ENCODE measurements at places on chromosomes 3 and 15.

- DNase-seq, result no peak
Measured at GRCh38 chr15:88865498-88866099, 29.7 kb downstream of the HAPLN3 start.

DNA sequence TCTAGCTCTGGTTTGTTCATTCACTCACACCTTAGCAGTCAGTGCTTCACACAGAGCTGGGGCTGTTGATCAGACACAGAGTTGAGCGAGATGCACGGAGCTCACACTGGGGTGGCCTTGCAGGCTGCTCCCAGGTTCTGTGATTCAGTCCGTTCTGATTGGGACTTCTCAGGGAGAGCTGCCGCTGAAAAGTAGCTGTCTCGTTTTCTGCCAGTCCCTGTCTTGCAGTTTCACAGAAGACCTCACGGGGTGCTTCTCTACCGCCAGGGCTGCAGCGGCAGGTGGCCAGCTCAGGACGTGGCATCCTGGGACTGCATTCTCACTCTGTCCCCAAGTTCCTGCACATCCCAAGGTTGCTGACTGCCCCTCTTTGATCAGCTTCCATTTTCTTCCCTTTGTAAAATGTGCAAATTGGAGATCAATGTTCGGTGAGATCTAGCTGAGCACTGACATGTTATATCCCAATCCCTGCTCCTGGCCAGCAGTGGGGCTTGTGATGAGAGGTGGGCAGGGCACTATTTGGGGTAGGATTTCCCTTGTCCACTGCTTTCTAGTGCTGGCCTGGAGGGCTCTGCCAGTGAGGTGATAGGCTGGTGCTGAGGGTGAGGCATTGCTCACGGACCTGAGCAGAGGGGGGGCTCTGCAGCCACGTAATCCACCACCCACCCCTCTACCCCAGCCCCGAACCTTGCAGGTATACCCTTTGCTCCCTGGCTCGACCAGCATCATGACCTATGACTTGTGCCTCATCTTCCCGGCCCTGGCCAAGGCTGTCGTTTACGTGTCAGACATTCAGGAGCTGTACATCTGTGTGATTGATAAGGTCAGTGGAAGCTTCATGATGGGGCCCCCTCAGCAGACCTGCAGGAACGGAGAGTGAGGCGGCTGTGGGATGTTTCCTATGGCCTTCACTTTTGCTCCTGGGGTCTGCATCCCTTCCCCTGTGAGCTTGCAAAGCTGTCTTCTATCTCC lies 5.3 kb upstream of the TXNRD3 start:
- DNase-seq, result no peak

GRCh38 chr3:189985948-189986347 lies 134.7 kb downstream of the P3H2 start:
- no peak for DNase-seq

GRCh38 chr3:908839-909238 lies 184.0 kb upstream of the CNTN6 start:
- DNase-seq, result no peak

GRCh38 chr3:65703820-65704219 lies 334.9 kb downstream of the MAGI1 start:
- no peak for DNase-seq

- no peak for DNase-seq
Measured at GRCh38 chr3:73597476-73597875, 27.3 kb downstream of the PDZRN3 start.

DNA sequence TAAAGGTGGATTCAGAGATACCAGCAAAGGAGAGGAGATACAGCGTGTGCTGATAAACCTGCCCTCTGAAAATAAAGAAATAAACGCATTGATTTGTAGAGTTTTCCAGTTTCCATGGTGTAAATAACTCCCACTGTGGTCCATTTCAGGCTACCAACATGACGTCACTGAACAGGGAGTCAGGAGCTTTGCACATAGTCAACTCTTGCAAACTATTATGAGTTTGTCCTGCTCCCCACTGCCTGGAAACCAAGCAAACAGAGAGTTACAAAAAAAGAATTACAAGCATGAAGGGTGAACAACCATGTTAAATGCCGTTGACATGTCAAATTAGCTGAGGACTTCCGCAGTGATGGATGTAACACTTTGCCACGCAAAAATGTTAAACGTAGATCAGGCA lies 70.4 kb upstream of the GATA2 start:
- DNase-seq, result no peak

GRCh38 chr3:67593761-67594234 lies 60.6 kb downstream of the SUCLG2 start:
- DNase-seq, result no peak

DNA sequence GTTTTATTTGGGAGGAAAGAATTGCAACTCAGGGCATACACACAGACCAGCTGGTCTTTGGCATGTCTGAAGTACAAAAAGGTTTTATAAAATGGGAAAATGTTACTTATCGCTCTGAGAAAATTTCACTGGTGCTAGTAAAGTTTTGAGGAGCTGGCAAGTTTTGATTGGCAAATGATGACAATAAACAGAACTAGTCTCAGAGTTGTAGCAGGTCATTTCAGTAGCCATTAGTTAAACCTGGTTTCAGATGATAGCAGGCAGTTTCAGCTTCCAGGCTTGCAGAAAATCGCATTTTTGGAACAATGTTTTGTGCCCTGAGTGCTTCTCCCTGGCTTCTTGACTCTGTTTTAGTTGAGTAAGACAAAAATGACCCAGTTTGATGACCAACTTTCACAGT lies 10.7 kb downstream of the B2M start:
- no peak for DNase-seq

GRCh38 chr3:182124187-182124586 lies 412.5 kb downstream of the SOX2 start:
- DNase-seq, result no peak

DNA sequence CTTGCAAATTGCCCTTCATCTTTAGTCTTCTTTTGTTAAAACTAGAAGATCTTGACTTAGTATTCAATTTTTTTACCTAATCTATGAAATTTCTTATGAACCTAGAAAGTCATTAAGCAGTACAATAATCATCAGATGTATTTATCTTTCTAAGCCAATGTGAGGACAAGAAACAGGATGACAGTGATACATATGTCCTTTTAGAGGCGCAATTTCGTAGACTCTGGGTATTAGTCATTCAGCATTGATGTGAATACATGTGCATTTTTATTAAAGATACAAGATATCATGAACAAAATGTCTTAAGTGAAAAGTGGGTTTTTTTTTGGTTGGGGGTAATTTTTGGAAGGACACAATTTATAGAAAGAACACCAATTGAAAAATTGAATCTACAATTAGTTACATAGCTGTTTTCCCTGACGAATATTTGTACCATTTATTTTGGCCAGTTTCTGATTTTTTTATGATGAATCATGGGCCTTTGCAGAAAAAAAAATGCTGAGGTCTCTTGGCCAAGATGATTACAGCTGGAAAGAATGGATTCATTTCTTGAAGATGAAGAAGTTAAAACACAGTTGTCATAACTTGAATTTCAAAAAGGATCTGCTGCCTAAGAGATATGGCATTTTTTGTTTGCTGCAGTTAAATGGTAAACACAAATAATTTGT lies 48.9 kb upstream of the AGTR1 start:
- DNase-seq, result no peak

- no peak for DNase-seq
Measured at GRCh38 chr15:96505014-96505413, 174.5 kb downstream of the NR2F2 start.

DNA sequence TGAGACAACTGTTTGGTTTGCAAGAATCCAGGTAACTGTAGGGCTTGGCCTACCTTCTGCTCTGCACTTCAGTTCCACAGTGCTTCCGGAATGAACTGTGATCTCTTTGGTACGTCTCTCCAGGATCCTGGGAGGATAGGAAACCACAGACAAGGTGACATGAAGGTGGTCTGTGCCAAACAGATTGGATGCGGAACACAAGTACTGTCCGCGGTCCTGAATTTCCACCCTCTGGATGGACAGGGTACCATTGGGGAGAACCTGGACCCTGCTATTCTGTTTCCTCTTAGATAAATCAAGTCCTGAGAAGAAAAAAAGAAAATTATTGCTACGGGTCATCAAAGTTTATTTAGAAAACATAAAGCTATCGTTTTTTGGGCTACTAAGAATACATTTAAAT lies 17.3 kb downstream of the IGSF10 start:
- DNase-seq, result no peak

DNA sequence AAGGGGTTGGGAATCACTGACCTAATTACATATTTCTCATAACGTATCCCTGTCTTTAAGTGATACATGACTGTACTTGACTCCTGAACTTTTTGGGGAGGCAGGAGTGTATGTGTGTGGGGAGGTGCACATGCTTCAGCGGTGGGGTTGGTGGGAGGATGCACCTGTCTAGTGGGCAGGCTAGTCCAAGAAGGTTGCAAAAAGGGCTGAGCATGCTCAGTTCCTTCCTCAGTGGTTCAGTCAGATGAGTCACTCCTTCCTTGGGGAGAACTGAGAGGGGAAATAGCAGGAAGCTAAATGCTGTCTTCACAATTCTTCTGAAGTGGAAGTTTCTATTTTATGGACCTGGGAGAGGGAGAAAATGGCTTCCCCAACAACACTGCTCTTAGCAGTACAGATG lies 24.6 kb upstream of the AP4E1 start:
- DNase-seq, result no peak

GRCh38 chr3:133835418-133835743 lies 29.8 kb downstream of the SRPRB start:
- DNase-seq, result no peak

DNA sequence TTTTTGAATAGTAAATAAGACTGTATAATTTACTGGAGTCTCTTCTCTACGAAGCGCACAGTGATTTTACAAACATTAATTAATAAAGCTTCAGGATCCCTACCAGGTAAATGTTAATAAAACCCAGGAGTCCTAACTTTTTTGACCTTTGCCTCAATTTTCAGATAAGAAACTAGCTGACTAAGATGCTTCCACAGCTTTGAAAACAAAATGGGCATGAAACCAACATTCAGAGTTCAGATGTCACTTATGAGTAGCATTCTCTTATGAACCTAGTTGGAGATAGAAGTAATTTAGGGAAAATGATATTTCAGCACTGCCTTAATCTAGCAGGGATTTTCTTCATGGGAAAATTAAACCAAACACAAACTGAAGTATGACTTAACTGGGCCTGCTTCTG lies 13.0 kb upstream of the FHIT start:
- DNase-seq, result no peak

GRCh38 chr3:72080800-72081199 lies 295.9 kb upstream of the PROK2 start:
- DNase-seq, result no peak

- no peak for DNase-seq
Measured at GRCh38 chr3:148865049-148865448, at the start of gene CPA3. Gene CPA3 (plus strand): TSS chr3:148865296. CDS start chr3:148865308, 12 bp downstream.

DNA sequence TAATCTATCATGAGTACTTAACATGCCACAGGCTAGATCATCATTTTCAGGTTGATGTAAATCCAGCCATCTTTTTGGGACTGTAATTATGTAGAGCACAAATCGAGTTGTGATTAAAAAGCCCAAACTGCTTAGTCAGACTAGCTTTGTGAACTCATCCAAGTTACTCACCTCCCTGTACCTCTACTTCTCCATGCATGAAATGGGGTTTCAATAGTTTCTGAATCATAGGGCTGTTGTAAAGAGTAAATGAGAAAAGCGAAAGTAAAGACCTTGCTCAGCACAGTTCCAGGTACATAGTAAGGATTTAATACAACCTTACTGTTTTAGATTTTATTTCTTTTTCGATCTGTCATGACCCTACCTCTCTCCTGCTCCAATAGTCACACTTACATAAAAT lies 85.6 kb upstream of the GAP43 start:
- DNase-seq, result no peak

DNA sequence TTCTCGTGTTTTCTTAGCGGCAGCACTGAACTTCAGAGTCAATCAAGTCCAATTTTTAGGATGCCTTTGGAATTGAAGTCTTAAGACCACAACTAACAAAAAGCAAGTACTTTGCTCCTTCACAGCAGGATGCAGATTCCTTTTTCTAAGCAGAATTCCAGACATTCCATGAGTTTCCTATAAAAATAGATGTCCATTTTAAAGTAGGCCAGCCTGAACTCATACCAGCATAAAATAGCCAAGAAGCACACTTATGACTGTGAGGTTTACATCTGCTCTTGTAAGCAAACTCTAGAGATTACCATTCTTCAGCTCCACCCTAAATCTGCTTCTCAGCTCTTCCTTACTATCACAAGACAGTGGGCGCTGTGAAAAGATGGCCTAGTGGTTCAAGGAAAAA lies 85.8 kb downstream of the THBS1 start:
- no peak for DNase-seq

- DNase-seq, result no peak
Measured at GRCh38 chr3:34284959-34285826, 486.8 kb downstream of the PDCD6IP start.

DNA sequence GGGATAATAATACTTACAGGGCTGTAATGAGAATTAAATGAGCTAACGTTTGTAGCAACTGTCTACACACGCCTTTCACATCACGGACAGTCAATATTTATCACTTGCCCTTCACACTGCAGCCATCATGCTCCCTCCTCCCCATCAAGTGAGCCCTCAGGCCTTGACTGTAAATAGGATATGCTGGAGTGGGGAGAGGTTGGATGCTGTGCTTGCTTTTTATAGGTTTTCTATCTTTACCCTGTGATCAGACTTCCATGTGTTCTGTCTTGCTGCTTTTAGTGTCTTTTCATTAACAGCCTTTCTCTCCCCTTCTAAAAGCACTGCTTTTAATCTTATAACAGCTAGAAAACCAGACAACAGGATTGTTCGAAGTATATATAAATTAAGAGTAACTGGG lies 12.8 kb upstream of the MAGEF1 start:
- no peak for DNase-seq

GRCh38 chr3:48334605-48335004 lies 1.1 kb upstream of the SPINK8 start:
- DNase-seq, result no peak

DNA sequence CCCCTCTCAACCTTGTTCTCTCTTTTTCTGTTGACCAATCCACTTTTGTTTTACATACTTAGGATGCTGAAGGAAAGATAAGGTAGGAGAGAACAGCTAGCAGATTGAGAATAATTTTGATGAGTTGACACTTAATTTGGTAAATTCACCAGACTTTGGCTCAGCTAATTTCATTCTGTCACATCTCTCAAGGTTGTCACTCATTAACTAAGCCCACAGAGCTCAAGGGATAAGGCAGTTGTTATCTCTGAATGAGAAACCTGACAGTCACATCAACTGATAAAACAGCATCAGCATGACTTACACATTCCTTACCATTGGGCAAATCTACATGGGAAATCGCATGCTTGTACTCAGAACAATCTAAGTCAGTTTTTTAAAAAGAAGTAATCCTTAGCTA lies 591.4 kb downstream of the NLGN1 start:
- no peak for DNase-seq

GRCh38 chr15:33028495-33028894 lies 166.0 kb downstream of the FMN1 start:
- DNase-seq, result no peak

- no peak for DNase-seq
Measured at GRCh38 chr3:146491303-146491702, 21.9 kb upstream of the PLSCR2 start.

Measured in psoas muscle (tissue), 8 donors.